ENCODE measurements at places on chromosomes 16 and 17.

DNA sequence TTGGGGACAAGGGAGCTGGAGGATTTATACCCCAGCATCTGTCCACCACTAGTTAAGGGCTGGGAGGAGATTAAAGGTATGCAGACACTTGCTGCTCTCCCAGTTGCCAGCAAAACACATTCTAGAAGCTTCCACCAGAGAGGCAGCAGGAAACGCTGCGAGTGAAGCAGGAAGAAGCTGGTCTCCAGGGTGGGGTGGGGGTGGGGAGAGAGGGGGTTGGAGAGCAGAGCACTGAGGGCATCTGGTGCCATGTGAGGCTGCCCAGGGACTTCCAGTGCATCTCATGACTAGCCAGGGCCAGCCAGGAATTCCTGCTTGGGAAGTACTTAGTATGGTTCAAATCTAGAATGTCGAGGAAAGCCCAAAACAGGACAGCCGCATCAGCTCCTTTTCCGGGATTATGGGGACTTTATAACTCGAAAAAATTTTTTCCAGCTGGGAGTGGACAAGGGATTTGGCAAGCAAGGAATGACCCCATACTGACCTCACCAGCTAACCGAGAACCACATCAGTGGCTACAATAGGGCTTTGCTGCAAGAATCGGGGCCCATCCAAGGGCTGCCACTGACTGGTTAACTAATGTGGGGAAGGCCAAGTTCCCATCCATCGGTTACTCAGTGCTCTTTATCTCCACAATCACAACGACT, 26.2 kb upstream of the AXIN2 start:
- DNase-seq, result no peak

DNA sequence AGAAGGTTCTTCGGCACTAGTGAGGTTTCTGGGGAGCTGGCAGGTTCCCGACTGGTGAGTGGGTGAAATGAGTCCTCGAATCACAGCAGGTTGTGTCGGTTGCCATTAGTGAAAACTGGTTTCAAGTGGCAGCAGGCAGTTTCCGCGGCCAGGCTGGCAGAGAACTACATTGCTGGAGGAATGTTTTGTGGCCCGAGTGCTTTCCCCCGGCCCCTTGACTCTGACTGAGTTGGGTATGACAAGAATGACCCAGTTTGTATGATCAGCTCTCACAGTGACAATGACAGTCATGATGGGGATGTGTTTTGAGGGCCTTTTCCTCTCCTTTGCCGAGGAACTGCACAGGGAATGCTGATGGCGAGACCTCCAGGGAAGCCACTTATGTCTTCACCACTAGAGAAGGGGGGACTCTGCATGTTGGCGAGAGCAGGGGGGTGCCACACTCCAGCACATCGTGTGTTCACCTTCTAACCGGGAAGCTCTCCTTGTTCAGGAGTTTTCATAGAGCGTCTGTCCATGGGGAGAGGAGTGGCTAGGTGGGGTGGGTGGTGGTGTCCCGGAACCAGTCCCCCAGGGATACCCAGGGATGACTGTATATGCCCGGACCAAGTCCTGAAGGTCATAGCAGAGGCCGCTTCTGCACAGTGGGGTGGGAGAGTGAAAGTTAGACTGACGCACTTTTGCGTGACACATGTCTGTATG, 206.0 kb upstream of the CHMP6 start:
- DNase-seq, result no peak

DNA sequence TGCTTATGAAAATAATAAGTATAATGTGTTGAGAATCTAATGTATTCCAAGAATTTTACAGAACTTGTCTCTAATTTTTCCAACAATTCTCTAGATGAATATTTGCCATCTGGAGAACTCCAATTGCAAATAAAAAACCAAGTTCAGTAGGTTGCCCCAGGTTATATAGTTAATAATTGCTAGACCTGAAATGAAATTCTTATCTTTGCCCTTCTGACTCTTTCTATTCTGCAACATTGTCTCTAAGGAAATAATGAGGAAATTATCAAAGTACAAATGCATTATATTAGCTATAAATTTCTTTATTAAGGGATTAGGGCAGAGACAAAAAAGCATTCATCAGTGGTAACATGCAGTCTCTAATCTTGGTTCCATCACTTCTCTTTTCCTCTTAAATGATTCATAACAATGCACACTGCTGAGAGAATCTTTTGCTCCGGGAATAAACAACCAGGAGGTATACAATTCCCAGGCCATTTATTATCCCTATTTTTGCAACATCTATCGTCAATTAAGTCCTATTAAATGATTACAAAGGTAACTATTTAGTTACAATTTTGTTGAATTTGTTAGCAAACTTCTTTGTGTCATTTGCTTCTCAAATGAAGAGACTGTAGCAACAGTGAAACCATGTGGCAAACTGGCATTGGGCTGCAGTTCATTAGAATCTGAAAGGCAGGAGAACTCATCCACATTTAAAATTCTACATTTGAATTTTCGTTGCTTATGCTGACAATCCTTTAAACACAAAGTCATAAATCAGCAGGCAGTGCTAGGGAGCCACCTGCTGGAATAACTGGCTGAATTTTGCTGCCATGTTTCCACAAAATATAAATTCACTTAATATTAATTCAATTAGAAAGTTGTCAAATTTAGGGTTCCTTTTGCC, 349.6 kb downstream of the KIF2B start:
- DNase-seq, result peak; percentile 66

DNA sequence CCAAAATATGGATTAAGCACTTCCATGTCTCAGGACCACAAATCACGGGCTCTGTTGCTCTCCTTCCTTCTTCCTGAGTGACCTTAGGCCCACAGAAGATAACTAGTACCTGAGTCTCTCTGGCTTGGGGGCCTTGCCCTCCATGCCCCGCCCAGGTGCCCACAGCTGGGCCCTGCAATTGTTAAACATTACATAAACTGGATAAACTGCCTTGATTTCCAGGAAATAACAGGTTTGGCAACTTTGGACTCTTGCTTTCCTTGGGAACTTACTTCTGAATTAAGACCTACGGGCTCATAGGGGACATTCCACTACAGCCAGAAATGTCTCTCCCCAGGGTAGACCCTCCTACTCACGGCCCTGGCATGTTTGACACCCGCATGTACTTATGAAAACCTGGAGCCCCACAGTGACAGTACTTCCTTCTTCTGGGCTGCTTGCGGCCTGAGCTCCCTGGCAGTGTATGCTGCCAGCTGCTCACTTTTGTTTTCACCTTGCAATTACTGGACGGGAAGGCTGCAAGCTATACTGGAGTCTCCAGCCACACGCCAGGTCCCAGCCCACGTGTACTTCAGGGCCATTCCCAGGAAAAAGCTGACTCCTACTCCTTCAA, 2.3 kb upstream of the UBALD2 start:
- no peak for DNase-seq

GRCh38 chr16:11715246-11715947, 27.3 kb downstream of the TXNDC11 start:
- DNase-seq, result no peak

- DNase-seq, result no peak
These were observed 16.1 kb downstream of the ACE start for GRCh38 chr17:63492940-63493339.

DNA sequence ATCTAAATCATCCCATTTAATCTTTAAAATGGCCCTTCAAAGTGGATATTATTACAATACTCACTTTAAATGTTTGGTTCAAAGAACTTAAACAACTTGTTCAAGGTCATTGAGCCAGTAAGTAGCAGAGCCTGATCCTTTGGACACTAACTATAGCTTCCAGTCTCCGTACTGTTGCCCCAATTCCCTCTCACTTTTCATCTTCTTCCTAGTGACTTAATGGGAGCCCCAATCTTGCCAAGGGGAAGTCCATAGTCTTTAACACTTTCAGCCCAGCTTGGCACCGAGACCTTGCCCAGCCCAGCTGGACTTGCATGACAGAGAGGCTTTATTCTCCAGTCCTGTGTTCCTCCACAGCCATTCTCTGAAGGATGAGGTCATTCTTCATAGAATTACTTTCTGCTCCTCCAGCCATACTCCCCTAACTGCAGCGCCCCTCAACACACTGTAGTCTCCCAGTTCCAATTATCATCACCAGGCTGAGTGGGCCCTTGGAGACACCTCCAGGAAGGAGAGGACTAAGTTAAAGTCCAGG, 49.2 kb upstream of the NLK start:
- DNase-seq, result no peak
